T-helper 9 cell (primary cell): ENCODE measurements at places on chromosomes 2 and 18.

DNA sequence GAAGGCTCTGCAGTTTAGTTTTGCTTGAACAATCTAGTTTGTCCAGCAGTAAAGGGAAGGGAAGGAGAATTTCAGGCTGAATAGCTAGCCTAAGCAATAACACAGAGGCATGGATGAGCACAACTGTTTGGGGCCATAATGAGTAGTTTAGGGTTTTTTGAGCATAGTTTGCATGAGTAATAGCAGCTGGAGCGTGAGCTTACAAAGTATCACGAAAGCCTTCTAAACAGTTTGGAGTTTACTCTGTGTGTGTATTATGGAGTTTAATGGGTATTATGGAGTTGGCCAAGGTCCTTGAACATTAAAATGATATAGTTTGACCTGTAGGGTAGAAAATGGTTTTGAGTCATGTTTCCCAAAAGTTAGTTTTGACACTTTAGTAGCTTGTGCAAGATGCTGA is 782.3 kb downstream of the ERBB4 start:
- DNase-seq, result no peak

GRCh38 chr18:2114765-2115164 is 456.5 kb downstream of the METTL4 start:
- no peak for DNase-seq

DNA sequence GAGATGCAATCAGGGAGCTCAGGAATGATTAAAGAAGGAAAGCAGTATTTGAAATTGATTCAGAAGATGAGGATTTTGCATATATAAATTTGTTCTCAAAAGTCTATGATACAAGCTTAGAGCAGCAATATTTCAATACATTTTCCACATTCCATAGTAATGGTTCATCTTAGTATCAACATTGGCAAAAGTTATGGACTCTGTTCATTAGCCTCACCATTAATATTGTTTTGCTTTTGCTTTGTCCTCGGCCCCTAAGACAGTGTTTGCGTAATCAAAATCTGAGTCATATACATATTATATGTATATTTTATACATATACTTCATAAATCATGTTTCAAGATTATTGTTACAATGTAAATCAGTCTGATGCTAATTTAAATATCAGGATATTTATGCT is 176.6 kb downstream of the CNTNAP5 start:
- DNase-seq, result no peak

GRCh38 chr2:55092439-55092838 is 42.2 kb upstream of the RTN4 start:
- DNase-seq, result no peak
